ENCODE measurements at places on chromosomes 13 and 19.

- DNase-seq = no peak
Measured at GRCh38 chr13:83340170-83340569, 542.1 kb downstream of the SLITRK1 start.

DNA sequence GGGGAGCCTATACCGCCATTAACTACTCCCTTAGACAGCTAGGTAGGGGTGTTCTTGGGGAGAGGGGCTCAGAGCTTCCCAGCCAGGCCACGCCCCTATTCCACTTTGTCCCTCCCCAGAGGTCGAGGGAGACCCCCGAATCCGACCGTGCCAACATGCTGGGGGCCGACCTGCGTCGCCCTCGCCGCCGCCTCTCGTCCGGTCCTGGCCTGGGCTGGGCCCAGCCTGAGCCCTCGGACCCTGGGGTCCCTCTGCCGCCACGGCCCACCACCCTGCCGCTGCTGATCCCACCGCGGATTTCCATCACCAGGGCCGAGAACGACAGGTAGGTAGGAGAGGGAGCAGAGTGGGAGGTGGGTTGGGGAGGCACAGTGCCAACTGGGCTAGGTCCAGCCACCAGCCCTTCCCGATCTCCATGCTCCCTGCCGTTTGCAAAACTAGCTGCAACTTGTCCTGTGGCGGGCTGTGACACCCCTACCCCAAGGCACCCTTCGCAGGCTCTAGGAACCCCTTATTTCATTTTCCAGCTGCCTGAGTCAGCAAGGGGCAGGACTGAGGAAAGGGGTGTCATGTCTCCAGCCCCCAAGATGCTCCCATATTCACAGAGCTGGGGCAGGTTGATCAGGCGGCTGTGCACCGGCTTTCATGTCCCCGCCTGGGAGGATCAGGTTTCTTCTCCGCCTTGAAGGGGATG, 2.6 kb upstream of the PDE4A start:
- no peak for DNase-seq

DNA sequence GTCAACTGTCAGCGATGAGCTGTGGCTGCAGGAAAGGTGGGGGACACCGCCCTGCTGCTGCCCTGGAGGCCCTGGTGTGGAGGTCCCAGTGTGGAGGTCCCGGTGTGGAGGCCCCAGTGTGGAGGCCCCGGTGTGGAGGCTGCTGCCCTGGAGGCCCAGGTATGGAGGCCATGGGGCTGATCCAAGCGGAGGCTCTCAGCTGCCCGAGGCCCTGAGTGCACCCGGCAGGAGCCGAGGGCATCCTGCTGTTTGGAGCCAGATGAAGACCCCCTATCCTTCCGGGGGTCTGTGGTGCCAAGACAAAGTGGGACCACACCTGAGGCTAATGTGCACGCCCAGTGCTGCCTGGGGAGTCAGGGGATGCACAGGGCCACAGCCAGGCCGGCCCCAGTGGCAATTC, 210.4 kb upstream of the SOX1 start:
- no peak for DNase-seq

DNA sequence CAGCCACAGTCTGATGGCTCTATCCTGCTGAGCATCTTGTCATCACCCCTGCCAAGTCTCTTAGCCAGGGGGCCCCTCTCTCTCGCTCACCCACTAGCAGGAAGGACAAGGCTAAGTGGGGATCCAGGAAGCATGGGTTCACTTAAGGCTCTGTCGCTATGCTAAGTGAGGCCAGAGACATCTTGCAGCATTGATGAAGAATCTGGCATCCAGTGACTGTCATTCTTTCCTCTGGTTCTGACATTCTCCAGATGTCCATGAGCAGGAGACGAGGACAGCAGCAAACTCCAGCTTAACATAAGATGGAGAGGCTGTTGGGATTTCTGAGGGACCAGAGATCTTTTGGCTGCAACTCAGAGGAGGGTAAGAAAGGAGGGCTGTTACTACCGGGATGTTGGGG, 230.2 kb downstream of the TSHZ3 start:
- no peak for DNase-seq

DNA sequence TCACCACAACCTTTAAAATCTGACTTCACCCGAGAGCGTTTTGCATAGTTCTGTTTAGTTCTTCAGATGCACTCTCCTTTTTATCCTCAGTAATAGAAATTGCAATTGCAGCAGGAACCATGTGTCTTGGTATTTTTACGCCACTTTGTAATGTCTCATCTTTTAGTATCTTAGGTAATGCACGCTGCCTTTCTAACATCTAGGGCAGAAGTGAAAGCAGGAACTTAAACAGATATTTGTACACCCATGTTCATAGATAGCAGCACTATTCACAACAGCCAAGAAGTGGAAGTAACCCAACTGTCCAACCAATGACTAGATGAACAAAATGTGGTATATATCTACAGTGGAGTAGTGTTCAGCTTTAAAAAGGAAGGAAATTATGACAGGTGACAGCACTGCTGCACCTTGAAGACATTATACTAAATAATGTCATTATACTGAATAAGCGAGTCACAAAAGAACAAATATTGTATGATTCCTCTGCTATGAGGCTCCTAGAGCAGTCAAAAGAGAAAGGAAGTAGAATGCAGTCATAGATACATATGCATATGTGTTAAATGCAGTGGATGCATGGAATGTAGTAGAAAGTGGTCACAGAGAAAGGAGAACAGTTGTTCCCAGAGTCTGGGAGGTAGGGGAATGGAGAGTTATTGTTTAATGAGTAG, 105.9 kb upstream of the GJB6 start:
- DNase-seq = no peak

DNA sequence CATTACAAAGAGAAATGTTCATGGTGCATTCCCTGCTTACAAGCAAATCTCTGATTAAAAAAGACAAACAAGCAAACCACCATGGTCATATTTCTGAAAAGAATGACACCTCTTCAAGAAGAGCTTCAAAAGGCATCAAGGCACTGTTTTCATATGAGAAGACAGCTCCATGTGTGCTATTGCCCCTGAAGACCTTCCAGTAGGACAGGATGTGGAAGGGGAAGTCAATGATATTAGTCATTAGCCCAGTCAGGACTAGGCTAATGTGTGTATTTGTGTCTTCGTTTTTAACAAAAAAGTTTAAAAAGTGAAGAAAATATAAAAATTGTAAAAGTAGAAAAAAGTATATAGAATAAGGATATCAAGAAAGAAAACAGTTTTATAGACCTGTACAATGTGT, 534.7 kb upstream of the ARGLU1 start:
- DNase-seq = no peak

DNA sequence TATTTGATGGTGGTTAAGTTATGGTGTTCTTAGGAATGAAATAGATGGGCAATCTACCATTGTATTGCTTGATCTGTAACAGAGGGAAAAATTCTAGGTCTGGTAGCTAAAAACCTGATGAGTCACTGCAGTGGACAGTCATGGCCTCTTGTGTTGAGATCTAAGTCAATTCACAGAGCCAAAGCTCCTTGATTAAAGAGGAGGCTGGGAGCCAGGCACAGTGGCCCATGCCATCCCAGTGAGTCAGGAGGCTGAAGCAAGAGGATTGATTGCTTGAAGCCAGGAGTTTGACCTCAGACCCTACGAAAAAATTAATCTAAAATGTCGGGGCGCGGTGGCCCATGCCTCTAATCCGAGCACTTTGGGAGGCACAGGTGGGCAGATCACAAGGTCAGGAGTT, 67.1 kb upstream of the KPNA3 start:
- no peak for DNase-seq

DNA sequence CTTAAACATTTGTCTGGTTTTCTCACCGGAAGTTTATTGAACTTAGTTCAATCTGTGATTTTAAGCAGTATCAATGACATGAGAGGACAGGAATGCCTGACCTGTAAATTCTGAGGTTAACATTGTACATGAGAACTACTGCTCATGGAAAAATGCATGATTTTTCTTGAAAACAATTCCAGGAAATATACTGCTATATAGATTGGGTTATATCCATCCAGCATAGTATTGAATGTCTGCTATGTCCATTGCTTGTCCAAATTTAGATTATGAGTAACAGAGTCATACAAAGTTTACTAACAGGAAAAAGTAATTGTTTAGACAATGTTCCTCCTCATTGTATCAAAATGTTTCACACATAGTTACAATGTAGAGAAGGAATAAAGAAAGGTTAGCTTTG, 606.8 kb downstream of the DACH1 start:
- no peak for DNase-seq

GRCh38 chr13:83733293-83733692, 149.0 kb downstream of the SLITRK1 start:
- DNase-seq = no peak

DNA sequence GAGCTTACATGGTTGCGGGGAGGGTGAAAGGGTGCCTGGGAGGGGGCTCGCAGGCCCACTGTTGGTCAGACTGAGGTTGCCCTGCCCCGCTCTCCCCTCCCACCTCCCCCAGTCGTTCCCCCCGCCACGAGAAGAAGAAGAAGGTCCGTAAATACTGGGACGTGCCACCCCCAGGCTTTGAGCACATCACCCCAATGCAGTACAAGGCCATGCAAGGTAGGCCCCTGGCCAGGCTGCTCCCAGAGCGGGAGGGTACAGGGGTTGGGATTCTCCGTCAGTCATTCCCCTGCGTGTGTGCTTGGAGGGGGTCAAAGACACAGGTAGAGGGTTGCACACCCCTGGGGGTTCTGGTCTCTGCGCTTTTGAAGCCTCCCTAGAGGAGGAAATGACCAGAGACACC, 5.6 kb downstream of the U2AF2 start:
- DNase-seq = no peak

GRCh38 chr13:43767341-43767931, 19.3 kb downstream of the ENOX1 start:
- no peak for DNase-seq

DNA sequence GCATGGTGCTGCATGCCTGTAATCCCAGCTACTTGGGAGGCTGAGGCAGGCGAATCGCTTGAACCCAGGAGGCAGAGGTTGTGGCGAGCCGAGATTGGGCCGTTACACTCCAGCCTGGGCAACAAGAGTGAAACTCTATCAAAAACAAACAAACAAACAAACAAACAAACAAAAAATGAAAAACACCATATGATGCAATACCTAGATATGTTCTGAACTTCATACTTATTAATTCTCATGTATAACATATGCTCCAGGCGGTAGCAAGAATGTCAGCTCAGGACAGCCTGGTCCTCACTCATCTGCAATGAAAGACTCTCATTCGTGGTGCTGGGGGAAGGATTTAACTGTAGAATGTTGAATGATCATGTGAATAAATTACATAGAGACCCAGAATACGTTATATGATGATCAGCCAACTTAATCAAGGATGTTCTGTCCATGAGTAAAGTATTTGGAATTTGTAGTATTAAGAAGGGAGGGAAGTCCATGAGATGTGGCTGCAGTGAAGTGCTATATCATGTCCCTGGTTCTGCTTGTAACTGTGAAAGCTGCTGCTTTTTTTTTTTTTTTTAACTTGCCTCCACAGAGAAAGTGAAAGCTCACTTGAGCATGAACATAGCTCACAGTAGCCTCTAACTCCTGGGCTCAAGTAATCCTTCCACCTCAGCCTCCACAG, 206.8 kb downstream of the UQCRFS1 start:
- no peak for DNase-seq

DNA sequence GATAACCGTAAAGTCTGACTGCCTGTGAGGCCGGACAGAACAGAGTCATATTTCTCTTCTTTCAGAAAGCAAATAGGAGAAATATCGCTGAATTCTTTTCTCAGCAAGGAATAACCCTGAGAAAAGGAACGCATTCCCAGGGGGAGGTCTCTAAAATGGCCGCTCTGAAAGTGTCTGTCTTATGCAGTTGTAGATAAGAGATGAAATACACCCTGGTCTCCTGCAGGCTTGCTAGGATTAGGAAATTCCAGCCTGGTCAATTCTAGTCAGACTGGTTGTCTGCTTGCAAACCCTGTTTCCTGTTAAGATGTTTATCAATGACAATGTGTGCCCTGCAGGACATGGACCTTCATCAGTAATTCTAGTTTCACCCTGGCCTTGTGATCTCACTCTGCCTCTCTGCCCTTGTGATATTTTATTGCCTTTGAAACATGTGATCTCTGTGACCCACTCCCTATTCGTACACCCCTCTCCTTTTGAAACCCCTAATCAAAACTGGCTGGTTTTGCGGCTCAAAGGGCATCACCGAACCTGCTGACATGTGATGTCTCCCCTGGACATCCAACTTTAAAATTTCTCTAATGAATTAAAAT, 934.8 kb upstream of the SPRY2 start:
- DNase-seq = no peak

GRCh38 chr19:6086068-6086788, 24.1 kb downstream of the RFX2 start:
- no peak for DNase-seq

- no peak for DNase-seq
Measured at GRCh38 chr19:21439201-21439751, 42.3 kb downstream of the ZNF493 start.

- DNase-seq = no peak
Measured at GRCh38 chr13:38743466-38743865, 56.6 kb downstream of the FREM2 start.

- no peak for DNase-seq
Measured at GRCh38 chr19:34580055-34580336, 97.0 kb downstream of the SCGB2B2 start.

DNA sequence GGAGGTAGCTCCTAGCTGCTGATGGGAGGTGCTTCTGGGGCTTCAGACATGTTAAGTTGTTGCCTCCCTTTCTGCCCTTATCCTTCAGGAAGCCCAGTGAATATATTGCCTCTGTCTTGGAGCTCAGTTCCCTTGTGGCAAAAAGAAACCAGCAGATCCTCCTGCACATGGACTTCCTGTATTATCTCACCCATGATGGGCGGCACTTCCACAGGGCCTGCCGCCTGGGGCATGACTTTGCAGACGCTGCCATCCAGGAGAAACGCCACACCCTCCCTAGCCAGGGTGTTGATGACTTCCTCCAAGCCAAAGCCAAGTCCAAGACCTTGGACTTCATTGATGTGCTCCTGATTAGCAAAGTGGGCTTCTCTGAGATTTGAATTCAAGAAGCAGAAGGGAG, 6.0 kb upstream of the CYP4F12 start:
- DNase-seq = no peak

GRCh38 chr19:18109733-18110608, 12.4 kb downstream of the MAST3 start:
- no peak for DNase-seq

DNA sequence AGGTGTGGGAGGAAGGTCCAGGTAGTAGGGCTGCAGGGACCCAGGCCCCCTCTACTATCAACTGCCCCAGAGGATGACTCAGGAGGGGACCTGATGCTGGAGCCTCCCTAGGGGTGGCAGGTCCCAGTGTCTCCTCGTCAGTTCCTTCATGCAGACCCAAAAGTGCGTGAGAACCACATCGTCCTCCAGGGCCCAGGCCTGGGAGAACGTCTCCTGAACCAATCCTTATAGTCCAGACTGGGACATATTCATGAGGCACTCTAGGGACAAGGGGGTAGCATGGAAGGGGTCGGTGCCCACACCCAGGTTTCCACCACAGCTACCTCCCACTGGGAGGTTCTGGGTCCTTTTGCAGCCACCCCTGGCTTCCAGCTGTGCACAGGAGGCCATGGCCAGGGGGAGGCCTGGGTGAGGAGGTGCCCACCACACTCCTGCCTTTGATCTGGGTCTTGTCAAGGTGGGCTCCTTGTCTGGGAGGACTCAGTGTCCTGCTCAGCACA, 38.0 kb upstream of the TPM4 start:
- DNase-seq = no peak

Data from stimulated activated CD8-positive, alpha-beta memory T cell treated with anti-CD3 and anti-CD28 coated beads, Interleukin-15, amount 100 ng/mL, for 1 hour (primary cell).